ENCODE measurements at places on chromosomes 1 and 21.

GRCh38 chr1:17277511-17278159 is 28.7 kb downstream of the PADI3 start:
- DNase-seq = no peak

DNA sequence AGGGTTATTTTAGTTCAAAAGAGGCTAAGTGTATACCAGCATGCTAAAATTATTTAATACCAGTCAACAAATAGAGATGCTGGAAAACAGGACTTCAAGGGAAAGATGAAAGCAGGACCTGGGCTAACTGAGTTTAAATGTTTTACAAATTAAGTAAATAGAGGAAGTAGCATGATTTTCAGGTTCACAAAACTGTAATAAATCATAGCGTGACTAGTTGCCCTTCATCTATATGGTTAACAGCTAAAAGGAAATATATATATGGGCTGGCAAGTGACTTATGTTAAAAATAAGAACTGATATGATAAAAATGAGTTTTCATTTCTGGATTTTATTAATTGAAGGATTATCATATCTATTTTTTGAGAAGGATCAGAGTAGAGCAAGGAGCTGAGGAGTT is 25.6 kb downstream of the DPYD start:
- DNase-seq = no peak

DNA sequence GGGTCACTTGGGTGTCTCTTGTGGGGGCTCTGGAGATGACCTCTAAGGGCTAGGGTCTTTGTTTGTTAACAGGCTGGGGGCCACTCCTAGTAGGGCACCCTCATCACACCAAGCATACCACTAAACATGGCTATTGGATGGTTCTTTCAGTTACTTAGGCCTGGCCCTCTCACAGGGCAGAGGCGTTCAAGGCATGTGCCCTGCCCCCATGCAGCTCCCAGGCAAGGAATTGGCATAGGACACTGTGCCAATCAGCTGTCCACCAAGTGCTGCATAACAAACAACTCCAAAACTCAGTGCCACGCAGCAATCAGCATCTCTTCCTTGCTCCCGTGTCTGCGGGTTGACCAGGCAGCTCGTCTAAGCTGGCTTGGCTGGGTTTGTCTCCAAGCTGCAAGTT is 2.1 kb upstream of the KCNAB2 start:
- DNase-seq = no peak

GRCh38 chr1:36323636-36324352 is at the start of gene EVA1B:
Gene EVA1B, minus strand, starts transcription at chr1:36323645. Its CDS starts 608 bp downstream, at chr1:36323037.
- DNase-seq = no peak

- DNase-seq = no peak
Observed at GRCh38 chr1:171883849-171884248, 42.6 kb downstream of the DNM3 start.
